Stimulated activated naive CD4-positive, alpha-beta T cell (primary cell): ENCODE measurements at places on chromosomes 12 and 14.

- DNase-seq = no peak
These were observed 53.9 kb downstream of the HNRNPC start for GRCh38 chr14:21215130-21215878.

DNA sequence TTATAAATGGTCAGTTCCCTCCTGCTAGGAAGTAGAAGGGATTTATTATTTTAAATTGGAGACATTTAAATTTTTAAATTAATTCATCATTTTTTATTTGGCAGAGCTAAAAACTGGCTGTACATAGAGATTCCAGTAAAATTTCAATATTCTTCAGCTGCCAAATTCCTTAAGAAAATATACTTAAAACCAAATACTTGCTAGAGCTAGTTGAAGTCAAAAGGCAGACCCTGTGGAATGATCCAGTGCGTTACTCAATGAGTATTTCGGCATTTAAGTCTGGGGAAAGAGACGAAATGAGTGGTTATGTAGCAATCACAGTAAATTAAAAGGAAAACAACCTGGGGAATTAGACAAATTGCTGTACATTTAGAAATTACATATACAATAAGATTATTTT, 1104.7 kb downstream of the SLC6A15 start:
- DNase-seq = no peak

- no peak for DNase-seq
These were observed 138.1 kb upstream of the HIF1A start for GRCh38 chr14:61557262-61557661.

- no peak for DNase-seq
These were observed 198.0 kb downstream of the ZFP36L1 start for GRCh38 chr14:68594737-68595380.

GRCh38 chr14:83164016-83164415, 1630.4 kb upstream of the SEL1L start:
- DNase-seq = no peak
